ENCODE measurements at places on chromosomes 11 and 22.

- peaks cover 2% of the 10 kb centered on the region for H3K4me1 ChIP-seq
- H3K27me3 ChIP-seq: no peaks in the 10 kb centered on the region
- no peaks in the 10 kb centered on the region for H3K36me3 ChIP-seq
- no peak overlapping the region for H3K4me3 ChIP-seq
- no peak overlapping the region for H3K27ac ChIP-seq
Measured at GRCh38 chr11:79400717-79401330, 40.0 kb downstream of the TENM4 start.

GRCh38 chr11:129695571-129696308 lies 119.9 kb upstream of the TMEM45B start:
- peak overlapping the region; percentile 80 for H3K4me3 ChIP-seq
- no peak overlapping the region for H3K27ac ChIP-seq
- H3K4me1 ChIP-seq: peaks cover 3% of the 10 kb centered on the region
- DNase-seq: peak; percentile 77
- H3K27me3 ChIP-seq: peaks cover 2% of the 10 kb centered on the region

- peak overlapping the region; percentile 31 for H3K27ac ChIP-seq
- H3K27me3 ChIP-seq: no peaks in the 10 kb centered on the region
- DNase-seq: no peak
Measured at GRCh38 chr11:20415432-20415831, 27.9 kb downstream of the PRMT3 start.

DNA sequence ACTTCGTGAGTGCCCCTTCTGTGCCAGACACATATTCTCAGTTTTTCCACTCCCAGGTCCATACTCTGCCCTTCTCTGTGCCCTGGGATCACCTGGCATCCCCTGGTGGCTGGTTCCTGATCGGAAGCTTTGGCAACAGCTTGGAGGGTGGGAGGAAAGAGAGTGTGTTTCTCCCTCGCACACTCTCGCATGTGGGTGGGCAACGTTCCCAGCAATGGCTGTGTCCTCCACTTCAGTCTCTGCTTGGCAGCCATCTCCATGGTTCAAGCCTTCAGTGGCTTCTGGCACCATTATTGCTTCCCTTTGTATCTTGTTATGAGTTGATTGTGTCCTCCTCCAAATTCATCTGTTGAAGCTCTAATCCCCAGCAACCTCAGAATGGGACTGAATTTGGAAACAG lies 342.7 kb upstream of the SYN3 start:
- no peaks in the 10 kb centered on the region for H3K4me1 ChIP-seq
- H3K4me3 ChIP-seq: no peak overlapping the region
- no peak for DNase-seq
- no peak overlapping the region for H3K27ac ChIP-seq

- H3K36me3 ChIP-seq: no peaks in the 10 kb centered on the region
- no peaks in the 10 kb centered on the region for H3K27me3 ChIP-seq
- no peak for DNase-seq
- H3K4me1 ChIP-seq: peaks cover 60% of the 10 kb centered on the region
- H3K27ac ChIP-seq: no peak overlapping the region
Measured at GRCh38 chr11:68335683-68336082, 23.3 kb downstream of the LRP5 start.

GRCh38 chr11:84300092-84300491 lies 1013.9 kb upstream of the CCDC90B start:
- H3K4me3 ChIP-seq: no peak overlapping the region
- no peaks in the 10 kb centered on the region for H3K36me3 ChIP-seq
- H3K27ac ChIP-seq: no peak overlapping the region
- no peaks in the 10 kb centered on the region for H3K27me3 ChIP-seq
- H3K4me1 ChIP-seq: no peaks in the 10 kb centered on the region

DNA sequence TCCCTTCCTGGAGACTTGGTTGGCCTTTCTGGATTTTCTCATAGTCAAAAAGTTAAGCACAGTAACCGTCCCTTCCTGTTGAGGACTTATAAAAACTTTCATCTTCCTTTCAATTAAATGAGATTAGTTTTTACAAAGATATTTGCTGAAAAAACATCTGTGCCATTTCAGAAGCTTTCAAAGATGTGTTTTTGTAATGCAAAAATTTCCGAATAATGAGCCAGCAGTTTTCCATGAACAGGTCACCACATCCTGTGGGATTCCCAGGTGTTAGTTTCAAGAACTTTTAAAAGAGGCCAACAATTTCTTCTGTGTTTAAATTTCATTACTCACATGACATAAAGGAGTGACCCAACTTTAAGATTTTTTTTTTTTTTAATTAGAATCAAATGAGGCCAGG lies 18.0 kb downstream of the NUP50 start:
- H3K4me1 ChIP-seq: peaks cover 56% of the 10 kb centered on the region
- peaks cover 65% of the 10 kb centered on the region for H3K36me3 ChIP-seq
- no peaks in the 10 kb centered on the region for H3K27me3 ChIP-seq
- no peak for DNase-seq

- no peak overlapping the region for H3K4me3 ChIP-seq
- no peak overlapping the region for H3K27ac ChIP-seq
- H3K36me3 ChIP-seq: no peaks in the 10 kb centered on the region
- no peaks in the 10 kb centered on the region for H3K4me1 ChIP-seq
Measured at GRCh38 chr11:134342572-134343340, 11.0 kb downstream of the GLB1L2 start.

GRCh38 chr11:123261345-123262106 lies 66.5 kb upstream of the CLMP start:
- peaks cover 23% of the 10 kb centered on the region for H3K27me3 ChIP-seq
- DNase-seq: peak; percentile 83
- peaks cover 5% of the 10 kb centered on the region for H3K4me1 ChIP-seq
- H3K4me3 ChIP-seq: no peak overlapping the region

DNA sequence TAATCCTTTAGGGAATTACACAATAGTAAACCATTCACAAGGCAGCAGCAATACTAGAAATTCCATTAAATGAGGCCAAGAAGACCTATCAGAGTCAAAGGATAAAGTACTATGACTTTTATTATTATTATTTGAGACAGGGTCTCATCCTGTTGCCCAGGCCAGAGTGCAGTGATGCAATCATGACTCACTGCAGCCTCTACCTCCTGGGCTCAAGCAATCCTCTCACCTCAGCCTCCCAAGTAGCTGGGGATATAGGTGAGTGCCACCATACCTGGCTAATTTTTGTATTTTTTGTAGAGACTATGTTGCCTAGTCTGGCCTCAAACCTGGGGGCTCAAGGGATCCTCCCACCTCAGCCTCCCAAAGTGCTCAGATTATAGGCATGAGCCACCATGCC lies 51.8 kb downstream of the TTC28 start:
- H3K4me3 ChIP-seq: no peak overlapping the region
- no peak overlapping the region for H3K27ac ChIP-seq
- H3K4me1 ChIP-seq: no peaks in the 10 kb centered on the region
- no peaks in the 10 kb centered on the region for H3K36me3 ChIP-seq

GRCh38 chr11:107744736-107745135 lies 32.9 kb upstream of the SLN start:
- no peak overlapping the region for H3K27ac ChIP-seq
- H3K27me3 ChIP-seq: peaks cover 38% of the 10 kb centered on the region
- no peaks in the 10 kb centered on the region for H3K4me1 ChIP-seq
- no peaks in the 10 kb centered on the region for H3K36me3 ChIP-seq

DNA sequence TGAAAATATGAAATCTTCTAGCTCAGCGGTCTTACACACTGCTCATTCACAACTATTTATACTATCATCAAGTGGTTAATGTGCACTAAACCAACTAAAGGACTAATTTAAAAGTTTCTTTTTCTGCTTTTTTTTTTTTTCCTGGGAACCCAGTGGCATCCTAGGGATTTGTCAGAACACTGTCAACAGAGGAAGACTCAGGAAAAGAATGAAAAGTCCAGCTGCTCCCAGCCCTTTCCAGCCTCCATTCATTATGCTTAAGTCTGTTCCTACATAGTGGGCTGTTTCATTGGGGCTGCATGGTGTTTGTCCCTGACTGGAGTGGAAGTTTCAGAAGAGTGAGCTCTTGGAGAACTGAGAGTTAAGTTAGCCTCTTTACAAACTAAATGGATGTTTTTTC lies 391.1 kb downstream of the AASDHPPT start:
- no peak overlapping the region for H3K27ac ChIP-seq
- H3K27me3 ChIP-seq: no peaks in the 10 kb centered on the region
- H3K4me1 ChIP-seq: no peaks in the 10 kb centered on the region
- no peak for DNase-seq
- H3K36me3 ChIP-seq: no peaks in the 10 kb centered on the region

GRCh38 chr11:8288824-8289491 lies 25.3 kb upstream of the LMO1 start:
- peaks cover 4% of the 10 kb centered on the region for H3K27me3 ChIP-seq
- no peak overlapping the region for H3K27ac ChIP-seq
- no peaks in the 10 kb centered on the region for H3K36me3 ChIP-seq

GRCh38 chr11:92920331-92920730 lies 49.1 kb upstream of the MTNR1B start:
- no peak for DNase-seq
- H3K4me1 ChIP-seq: no peaks in the 10 kb centered on the region
- H3K4me3 ChIP-seq: no peak overlapping the region
- H3K27me3 ChIP-seq: peaks cover 4% of the 10 kb centered on the region
- H3K36me3 ChIP-seq: no peaks in the 10 kb centered on the region

DNA sequence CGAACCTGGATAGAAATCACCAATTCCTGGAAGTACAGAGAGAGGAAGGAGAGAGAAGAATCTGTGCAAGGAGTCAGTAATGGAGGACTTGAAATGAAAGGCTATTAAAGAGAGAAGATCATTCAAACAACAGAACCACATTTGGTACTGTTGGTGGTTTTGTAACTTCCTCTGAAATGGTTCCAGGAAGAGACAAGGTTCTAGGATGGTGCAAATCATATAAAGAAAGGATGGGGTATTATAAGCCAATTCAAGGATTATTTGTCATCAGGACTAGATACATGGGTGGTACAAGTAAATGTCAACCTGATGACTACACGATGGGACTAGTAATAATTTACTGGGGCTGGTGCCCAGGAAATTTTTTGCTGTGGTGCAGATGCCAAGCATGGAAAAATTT lies 28.9 kb upstream of the TMA7B start:
- no peak overlapping the region for H3K27ac ChIP-seq
- H3K27me3 ChIP-seq: no peaks in the 10 kb centered on the region
- DNase-seq: no peak

DNA sequence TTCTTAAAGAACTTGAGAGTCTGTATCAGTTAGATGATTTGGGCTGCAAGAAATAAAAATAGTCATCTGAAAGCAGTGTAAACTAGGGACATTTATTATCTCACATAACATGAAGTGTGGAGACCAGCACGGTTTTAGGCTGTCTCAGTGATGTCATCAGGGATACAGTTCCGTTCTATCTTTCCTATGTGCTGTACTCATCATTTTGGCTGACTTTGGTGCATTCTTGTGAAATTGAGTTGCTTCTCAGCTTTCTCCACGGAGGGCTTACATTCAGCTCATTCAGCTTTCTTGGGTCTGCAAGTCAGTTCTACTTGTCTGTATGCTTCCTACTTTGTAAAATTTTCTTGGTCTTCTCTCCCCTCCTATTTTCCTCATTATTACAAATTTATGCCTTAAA lies 51.8 kb upstream of the LIN7C start:
- H3K4me3 ChIP-seq: no peak overlapping the region
- H3K4me1 ChIP-seq: no peaks in the 10 kb centered on the region
- H3K27ac ChIP-seq: no peak overlapping the region
- no peaks in the 10 kb centered on the region for H3K36me3 ChIP-seq
- no peaks in the 10 kb centered on the region for H3K27me3 ChIP-seq
- no peak for DNase-seq

GRCh38 chr11:44266056-44266780 lies 43.7 kb downstream of the ALX4 start:
- no peaks in the 10 kb centered on the region for H3K27me3 ChIP-seq
- DNase-seq: no peak
- no peak overlapping the region for H3K27ac ChIP-seq
- H3K4me1 ChIP-seq: no peaks in the 10 kb centered on the region
- no peak overlapping the region for H3K4me3 ChIP-seq
- H3K36me3 ChIP-seq: no peaks in the 10 kb centered on the region

DNA sequence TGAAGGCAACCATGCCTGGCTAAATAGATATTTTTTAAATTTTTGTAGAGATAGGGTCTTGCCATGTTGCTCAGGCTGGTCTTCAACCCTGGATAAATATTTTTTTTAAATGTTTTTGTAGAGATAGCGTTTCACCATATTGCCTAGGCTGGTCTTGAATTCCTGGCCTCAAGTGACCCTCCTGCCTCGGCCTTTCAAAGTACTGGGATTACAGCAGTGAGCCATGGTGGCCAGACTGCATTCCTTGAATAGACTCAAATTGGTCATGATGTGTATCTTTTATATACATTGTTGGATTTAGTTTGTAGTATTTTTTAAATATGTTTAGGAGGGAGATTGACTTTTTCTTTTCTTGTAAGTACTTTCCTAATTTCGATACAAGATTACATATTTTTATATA lies 325.7 kb upstream of the C11orf87 start:
- no peak overlapping the region for H3K4me3 ChIP-seq
- DNase-seq: no peak
- H3K36me3 ChIP-seq: no peaks in the 10 kb centered on the region
- H3K27me3 ChIP-seq: no peaks in the 10 kb centered on the region
- no peaks in the 10 kb centered on the region for H3K4me1 ChIP-seq
- H3K27ac ChIP-seq: no peak overlapping the region

GRCh38 chr11:105856954-105857353 lies 165.1 kb downstream of the MSANTD4 start:
- no peak for DNase-seq
- peaks cover 2% of the 10 kb centered on the region for H3K27me3 ChIP-seq
- no peaks in the 10 kb centered on the region for H3K36me3 ChIP-seq
- H3K4me1 ChIP-seq: no peaks in the 10 kb centered on the region

DNA sequence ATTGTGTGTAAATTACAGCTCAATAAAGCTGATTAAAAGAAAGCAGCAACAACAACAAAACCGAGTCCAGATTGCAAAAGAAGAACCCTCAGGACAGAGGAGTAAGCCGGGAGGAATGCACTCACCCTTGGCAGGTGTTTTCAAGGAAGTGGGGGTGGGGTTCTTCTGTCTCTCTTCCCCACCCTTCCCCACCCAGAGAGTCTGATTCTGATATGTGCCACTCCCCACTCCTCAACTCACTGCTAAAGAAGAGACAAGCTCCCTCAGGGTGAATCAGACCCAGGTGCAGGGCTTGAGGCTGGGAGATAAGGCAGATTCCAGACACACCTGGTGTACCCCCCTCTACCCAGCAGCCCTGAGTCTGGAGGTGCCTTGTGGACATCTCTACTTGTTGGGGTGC lies 38.4 kb upstream of the PHF21A start:
- no peaks in the 10 kb centered on the region for H3K4me1 ChIP-seq
- no peak overlapping the region for H3K4me3 ChIP-seq
- H3K36me3 ChIP-seq: no peaks in the 10 kb centered on the region
- no peak for DNase-seq

GRCh38 chr11:86706338-86707131 lies 34.1 kb upstream of the ME3 start:
- H3K27ac ChIP-seq: no peak overlapping the region
- no peak for DNase-seq
- no peaks in the 10 kb centered on the region for H3K4me1 ChIP-seq
- H3K36me3 ChIP-seq: no peaks in the 10 kb centered on the region

DNA sequence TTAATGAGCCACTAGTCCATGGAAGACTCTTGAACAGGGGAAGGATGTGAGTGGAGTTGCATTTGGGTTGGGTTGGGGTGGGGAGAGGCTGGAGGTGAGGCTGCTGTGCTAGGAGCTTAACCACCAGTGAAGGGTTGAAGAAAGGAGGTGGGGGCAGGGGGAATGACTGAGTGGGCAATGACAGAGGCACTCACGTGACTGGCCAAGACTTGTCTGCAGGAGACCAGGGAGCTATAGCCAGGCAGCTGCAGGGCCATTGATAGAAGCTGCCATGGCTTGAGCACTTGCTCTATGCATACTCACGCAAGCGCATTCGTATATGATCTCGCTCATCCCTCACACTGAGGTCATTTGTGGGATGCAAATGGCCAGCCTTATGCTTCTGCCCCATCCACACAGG lies 4.0 kb downstream of the LMO2 start:
- no peak for DNase-seq
- H3K4me3 ChIP-seq: no peak overlapping the region
- no peaks in the 10 kb centered on the region for H3K36me3 ChIP-seq
- H3K4me1 ChIP-seq: peaks cover 23% of the 10 kb centered on the region
- H3K27me3 ChIP-seq: peaks cover 85% of the 10 kb centered on the region

Data from activated naive CD8-positive, alpha-beta T cell treated with anti-CD3 and anti-CD28 coated beads, Interleukin-2, amount 50 U/mL, for 24 hours (primary cell).